ENCODE measurements at places on chromosomes 3 and 15. TPM values are rescaled to one million over a fixed set of nuclear protein-coding genes. Genes with fewer than 3 reads are reported as not detected.

Gene METTL6
- 14.5 TPM for total RNA-seq

Gene FAM174B
- 9.0 TPM for total RNA-seq

Gene FANCD2OS
- not detected for total RNA-seq

Gene POTEB3
- not detected for total RNA-seq

Gene TTC21A
- 28.9 TPM for total RNA-seq

Gene FANCD2
- total RNA-seq, result 38.0 TPM

Gene GABRR3
- not detected for total RNA-seq

Gene PLA1A
- 0.70 TPM for total RNA-seq

Gene CPB1
- total RNA-seq, result not detected

Gene TMEM40
- not detected for total RNA-seq

GRCh38 chr3:69474186-69474585, 88.3 kb upstream of the FRMD4B start:
- H3K36me3 ChIP-seq, result no peaks in the 10 kb centered on the region
- no peaks in the 10 kb centered on the region for H3K27me3 ChIP-seq
- H3K27ac ChIP-seq, result no peak overlapping the region
- H3K4me1 ChIP-seq, result no peaks in the 10 kb centered on the region
- no peak for DNase-seq
- H3K4me3 ChIP-seq, result no peak overlapping the region

- H3K27me3 ChIP-seq, result no peaks in the 10 kb centered on the region
- no peaks in the 10 kb centered on the region for H3K36me3 ChIP-seq
- no peak for DNase-seq
These were observed 20.7 kb downstream of the ATP2B2 start for GRCh38 chr3:10484709-10485108.

DNA sequence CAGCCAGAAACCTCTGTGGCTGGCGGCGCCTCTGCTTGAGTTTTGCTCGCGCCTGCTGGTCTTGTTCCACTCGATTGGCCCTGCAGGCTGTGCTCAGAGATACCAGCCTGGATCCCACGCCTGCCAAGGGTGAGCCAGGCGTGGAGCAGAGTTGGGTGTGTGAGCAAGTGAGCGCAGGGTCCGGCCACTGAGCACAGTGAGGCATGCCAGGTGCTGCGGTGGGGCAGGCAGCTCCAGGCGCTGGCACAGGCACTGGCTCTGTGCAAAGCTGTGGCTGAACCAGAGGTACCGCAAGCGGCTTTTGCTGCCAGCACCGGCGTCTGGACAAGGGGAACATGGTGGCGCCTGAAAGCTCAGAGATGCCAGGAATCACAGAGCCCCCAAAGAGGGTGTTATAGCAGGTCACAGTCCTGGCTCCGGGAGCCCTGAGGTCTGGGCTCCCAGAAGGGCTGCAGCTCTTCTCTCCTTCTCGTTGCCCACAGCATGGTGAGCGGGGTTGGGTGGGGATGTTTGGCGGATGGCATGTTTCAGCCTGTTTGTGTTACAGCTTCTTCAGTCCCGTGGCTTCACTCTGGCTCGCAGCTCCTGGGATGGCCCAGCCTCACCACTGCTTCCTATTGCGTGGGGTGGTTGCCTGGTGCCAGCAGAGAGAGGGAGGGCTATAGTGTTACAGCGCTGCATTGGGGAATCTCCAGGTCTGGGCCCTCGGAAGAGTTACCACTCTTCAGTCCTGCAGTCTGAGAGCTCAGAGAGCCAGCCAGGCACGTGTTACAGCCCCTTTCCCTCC, 73.9 kb downstream of the NR1D2 start:
- H3K4me1 ChIP-seq, result no peaks in the 10 kb centered on the region
- no peaks in the 10 kb centered on the region for H3K36me3 ChIP-seq
- no peak for DNase-seq
- no peak overlapping the region for H3K4me3 ChIP-seq

- H3K4me1 ChIP-seq, result no peaks in the 10 kb centered on the region
- DNase-seq, result no peak
- no peaks in the 10 kb centered on the region for H3K36me3 ChIP-seq
- H3K4me3 ChIP-seq, result no peak overlapping the region
- no peak overlapping the region for H3K27ac ChIP-seq
- H3K27me3 ChIP-seq, result no peaks in the 10 kb centered on the region
These were observed 475.6 kb upstream of the PROK2 start for GRCh38 chr3:72260588-72260910.

- H3K4me3 ChIP-seq, result no peak overlapping the region
- no peaks in the 10 kb centered on the region for H3K4me1 ChIP-seq
- no peaks in the 10 kb centered on the region for H3K27me3 ChIP-seq
- no peak overlapping the region for H3K27ac ChIP-seq
These were observed 478.2 kb upstream of the DPH6 start for GRCh38 chr15:36024031-36024688.

DNA sequence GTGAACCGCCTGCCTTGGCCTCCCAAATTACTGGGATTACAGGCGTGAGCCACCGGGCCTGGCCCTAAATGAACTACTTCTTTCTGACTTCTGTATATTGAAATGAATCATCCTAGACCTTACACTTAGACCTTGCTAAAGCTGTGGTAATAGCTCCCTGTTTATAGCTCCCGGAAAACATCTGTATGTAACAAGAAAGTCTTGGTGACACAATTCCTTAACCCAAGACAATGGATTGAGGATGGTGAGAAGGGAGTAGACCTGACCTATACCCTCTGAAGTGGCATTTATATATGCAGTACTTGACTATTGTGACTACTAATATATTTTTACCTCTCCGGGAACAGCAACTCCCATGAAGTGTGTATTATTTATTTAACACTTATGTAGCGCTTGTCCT, 48.0 kb upstream of the TBL1XR1 start:
- H3K27me3 ChIP-seq, result no peaks in the 10 kb centered on the region
- no peaks in the 10 kb centered on the region for H3K4me1 ChIP-seq
- no peaks in the 10 kb centered on the region for H3K36me3 ChIP-seq
- no peak overlapping the region for H3K4me3 ChIP-seq
- DNase-seq, result no peak

GRCh38 chr15:74832826-74833225, 6.4 kb downstream of the CPLX3 start:
- no peaks in the 10 kb centered on the region for H3K27me3 ChIP-seq
- no peaks in the 10 kb centered on the region for H3K4me1 ChIP-seq
- no peak overlapping the region for H3K27ac ChIP-seq
- no peaks in the 10 kb centered on the region for H3K36me3 ChIP-seq
- DNase-seq, result no peak
- no peak overlapping the region for H3K4me3 ChIP-seq

GRCh38 chr3:64806668-64807605, 119.1 kb upstream of the ADAMTS9 start:
- H3K27ac ChIP-seq, result no peak overlapping the region
- H3K4me1 ChIP-seq, result no peaks in the 10 kb centered on the region
- no peaks in the 10 kb centered on the region for H3K36me3 ChIP-seq
- no peak for DNase-seq
- no peak overlapping the region for H3K4me3 ChIP-seq

- no peaks in the 10 kb centered on the region for H3K36me3 ChIP-seq
- DNase-seq, result no peak
- no peak overlapping the region for H3K4me3 ChIP-seq
- no peak overlapping the region for H3K27ac ChIP-seq
These were observed 66.7 kb upstream of the DNAJC19 start for GRCh38 chr3:181056136-181056732.

GRCh38 chr3:182618085-182618732, 175.1 kb upstream of the ATP11B start:
- H3K4me1 ChIP-seq, result no peaks in the 10 kb centered on the region
- no peaks in the 10 kb centered on the region for H3K36me3 ChIP-seq
- no peak for DNase-seq
- no peak overlapping the region for H3K4me3 ChIP-seq
- no peak overlapping the region for H3K27ac ChIP-seq
- H3K27me3 ChIP-seq, result no peaks in the 10 kb centered on the region

DNA sequence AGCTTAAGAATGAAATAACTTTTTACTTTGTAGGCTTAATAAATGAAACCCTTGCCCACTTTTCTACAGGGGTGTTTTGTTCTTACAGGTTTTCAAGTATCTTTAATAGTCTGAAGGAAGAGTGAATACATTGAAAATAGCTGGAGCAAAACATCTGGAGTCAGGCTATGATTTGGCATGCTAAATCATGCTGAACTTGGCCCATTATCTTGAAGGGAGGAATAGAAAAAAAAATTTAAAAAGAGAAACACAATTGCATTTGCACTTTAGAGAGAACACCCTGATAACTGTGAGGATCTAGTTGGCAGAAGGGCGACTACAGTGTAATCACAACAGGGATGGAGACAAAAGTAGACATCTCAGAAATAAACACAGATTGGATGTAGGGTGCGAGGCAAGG, 1.8 kb upstream of the IQGAP1 start:
- DNase-seq, result no peak
- H3K36me3 ChIP-seq, result peaks cover 7% of the 10 kb centered on the region

DNA sequence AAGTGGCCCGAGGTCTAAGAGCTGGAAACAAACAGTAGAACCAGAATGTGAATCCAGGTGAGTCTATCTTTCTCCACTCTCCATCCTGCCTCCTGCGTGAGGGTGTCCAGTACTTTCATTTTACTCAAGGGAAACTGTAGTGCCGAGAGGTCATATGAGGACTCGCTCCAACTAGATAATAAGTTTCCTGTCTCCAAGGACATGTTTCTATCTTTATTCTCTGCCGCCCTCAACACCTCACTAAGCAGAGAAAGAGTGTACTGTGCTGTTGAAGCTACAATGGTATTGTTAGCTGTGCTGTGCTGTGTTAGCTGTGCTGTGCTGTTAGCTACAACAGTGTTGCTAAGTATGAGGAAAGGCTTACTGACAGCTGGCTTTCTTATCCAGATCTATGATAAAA, 137.9 kb upstream of the COL8A1 start:
- no peak for DNase-seq
- H3K4me3 ChIP-seq, result no peak overlapping the region
- no peaks in the 10 kb centered on the region for H3K4me1 ChIP-seq
- no peaks in the 10 kb centered on the region for H3K36me3 ChIP-seq
- no peak overlapping the region for H3K27ac ChIP-seq

- no peaks in the 10 kb centered on the region for H3K36me3 ChIP-seq
- no peaks in the 10 kb centered on the region for H3K4me1 ChIP-seq
- H3K4me3 ChIP-seq, result no peak overlapping the region
- H3K27me3 ChIP-seq, result no peaks in the 10 kb centered on the region
These were observed 24.4 kb downstream of the NAA50 start for GRCh38 chr3:113721636-113722035.

DNA sequence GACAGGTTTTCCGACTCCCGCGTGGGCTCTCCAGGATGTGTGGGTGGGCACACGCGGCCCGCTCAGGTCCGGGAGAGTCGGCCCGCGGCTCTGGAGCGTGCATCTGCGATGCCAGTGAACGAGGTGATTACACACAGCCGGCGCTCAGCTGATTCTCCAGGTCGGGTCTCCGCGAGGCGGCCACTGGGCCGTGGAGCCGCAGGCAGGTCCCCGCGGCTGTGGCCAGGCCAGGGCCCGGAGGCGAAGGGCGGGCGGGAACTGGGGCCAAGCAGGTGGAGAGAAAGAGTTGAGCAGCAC, 13.2 kb downstream of the PAK6 start:
- peak overlapping the region; percentile 46 for H3K4me3 ChIP-seq
- DNase-seq, result no peak
- H3K27me3 ChIP-seq, result no peaks in the 10 kb centered on the region
- no peak overlapping the region for H3K27ac ChIP-seq
- H3K4me1 ChIP-seq, result peaks cover 16% of the 10 kb centered on the region
- no peaks in the 10 kb centered on the region for H3K36me3 ChIP-seq

DNA sequence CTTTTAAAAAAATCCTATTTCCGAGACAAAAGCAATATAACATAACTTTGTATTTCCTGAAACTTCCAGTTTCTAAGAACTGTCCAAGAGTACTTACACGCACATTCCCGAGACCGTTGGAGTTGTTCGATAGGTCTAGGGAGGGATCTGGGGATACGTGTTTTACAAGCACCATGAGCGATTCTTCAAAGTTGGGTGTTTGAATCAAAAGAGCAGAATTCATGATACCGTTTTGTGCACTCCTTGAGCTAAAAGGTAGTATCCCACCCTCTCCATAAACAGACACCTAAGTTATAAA, 700 bp upstream of the EDEM1 start:
- no peak for DNase-seq
- H3K27me3 ChIP-seq, result no peaks in the 10 kb centered on the region
- peak overlapping the region; percentile 98 for H3K4me3 ChIP-seq
- peak overlapping the region; percentile 70 for H3K27ac ChIP-seq
- H3K4me1 ChIP-seq, result no peaks in the 10 kb centered on the region

- H3K4me3 ChIP-seq, result peak overlapping the region; percentile 100
- peak; percentile 81 for DNase-seq
- no peaks in the 10 kb centered on the region for H3K36me3 ChIP-seq
- no peaks in the 10 kb centered on the region for H3K27me3 ChIP-seq
These were observed 818 bp downstream of the SLC4A7 start for GRCh38 chr3:27483117-27484014.

DNA sequence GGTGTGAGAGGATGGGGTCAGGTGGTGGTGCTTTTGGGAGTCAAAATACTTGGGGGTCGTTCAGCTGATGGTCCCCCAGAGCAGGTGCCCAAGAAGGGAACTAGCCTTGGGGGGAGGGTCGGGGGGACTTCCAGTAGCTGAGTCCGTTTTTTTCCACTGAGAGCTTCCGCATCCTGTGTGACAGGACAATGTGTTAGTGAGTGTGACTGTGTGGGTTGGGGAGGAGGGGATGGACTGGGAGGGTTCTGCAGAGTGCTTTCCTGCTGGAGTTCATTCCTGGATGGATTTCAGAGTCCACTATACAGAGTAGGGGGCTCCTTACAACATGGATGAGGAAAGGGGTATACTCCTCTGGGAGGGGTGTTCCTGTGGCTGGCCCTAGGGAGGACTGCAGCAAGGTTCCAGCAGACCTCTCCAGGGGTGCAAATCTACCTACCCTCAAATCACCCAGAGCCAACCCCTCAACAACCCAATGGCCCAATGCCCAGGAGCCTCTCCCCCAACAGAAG, 601 bp upstream of the HYAL2 start:
- DNase-seq, result no peak
- peak overlapping the region; percentile 91 for H3K27ac ChIP-seq
- H3K4me1 ChIP-seq, result peaks cover 4% of the 10 kb centered on the region
- H3K36me3 ChIP-seq, result no peaks in the 10 kb centered on the region
- no peak overlapping the region for H3K4me3 ChIP-seq
- no peaks in the 10 kb centered on the region for H3K27me3 ChIP-seq

- no peak for DNase-seq
- H3K4me3 ChIP-seq, result no peak overlapping the region
- H3K27me3 ChIP-seq, result no peaks in the 10 kb centered on the region
- no peaks in the 10 kb centered on the region for H3K4me1 ChIP-seq
- no peaks in the 10 kb centered on the region for H3K36me3 ChIP-seq
These were observed 334.5 kb upstream of the BCHE start for GRCh38 chr3:166171695-166172094.

DNA sequence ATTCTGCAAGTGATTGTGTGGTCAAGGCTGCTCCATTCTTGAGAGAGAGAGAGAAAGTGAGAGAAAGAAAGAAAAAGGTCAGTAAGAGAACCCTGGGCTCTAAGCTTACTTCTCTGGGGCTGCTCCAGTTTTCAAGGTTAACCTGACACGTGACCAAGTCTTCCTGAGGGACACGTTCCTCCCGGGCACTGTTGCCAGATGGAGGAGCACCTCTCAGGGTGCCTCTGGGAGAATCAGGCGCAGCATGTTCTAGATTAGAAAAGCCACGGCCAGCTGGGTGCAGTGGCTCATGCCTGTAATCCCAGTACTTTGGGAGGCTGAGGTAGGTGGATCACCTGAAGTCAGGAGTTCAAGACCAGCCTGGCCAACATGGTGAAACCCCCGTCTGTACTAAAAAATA, 60.8 kb downstream of the ITGA11 start:
- no peak overlapping the region for H3K27ac ChIP-seq
- no peaks in the 10 kb centered on the region for H3K27me3 ChIP-seq
- DNase-seq, result no peak
- H3K36me3 ChIP-seq, result no peaks in the 10 kb centered on the region

- no peak overlapping the region for H3K27ac ChIP-seq
- H3K4me3 ChIP-seq, result no peak overlapping the region
- no peak for DNase-seq
- H3K4me1 ChIP-seq, result no peaks in the 10 kb centered on the region
- H3K27me3 ChIP-seq, result no peaks in the 10 kb centered on the region
- H3K36me3 ChIP-seq, result no peaks in the 10 kb centered on the region
These were observed 975.3 kb upstream of the GBE1 start for GRCh38 chr3:82736696-82737277.

Measured in Peyer's patch (tissue), 4 donors.